Activated T-cell treated with anti-CD3 and anti-CD28 coated beads, Interleukin-2, amount 50 U/mL, for 48 hours (primary cell): ENCODE measurements at places on chromosomes 2 and 18.

DNA sequence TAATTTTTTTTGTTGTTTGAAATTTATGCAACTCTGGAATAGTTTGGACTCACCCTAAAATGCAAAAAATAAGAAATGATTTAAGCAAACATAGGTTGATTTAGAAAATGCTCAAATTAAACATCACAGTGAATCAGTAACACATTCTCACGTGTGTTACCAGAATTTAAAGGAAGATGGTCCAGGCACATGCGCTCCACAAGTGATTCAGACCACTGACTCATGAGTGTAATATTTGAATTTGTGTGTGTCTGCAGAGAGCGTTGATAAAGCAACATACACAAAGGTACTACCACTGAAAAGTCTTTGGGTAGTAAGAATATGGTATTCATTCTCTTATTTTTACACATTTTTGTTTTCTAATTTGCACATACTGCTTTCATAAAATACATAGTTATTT is 7.9 kb downstream of the SS18 start:
- DNase-seq = no peak

DNA sequence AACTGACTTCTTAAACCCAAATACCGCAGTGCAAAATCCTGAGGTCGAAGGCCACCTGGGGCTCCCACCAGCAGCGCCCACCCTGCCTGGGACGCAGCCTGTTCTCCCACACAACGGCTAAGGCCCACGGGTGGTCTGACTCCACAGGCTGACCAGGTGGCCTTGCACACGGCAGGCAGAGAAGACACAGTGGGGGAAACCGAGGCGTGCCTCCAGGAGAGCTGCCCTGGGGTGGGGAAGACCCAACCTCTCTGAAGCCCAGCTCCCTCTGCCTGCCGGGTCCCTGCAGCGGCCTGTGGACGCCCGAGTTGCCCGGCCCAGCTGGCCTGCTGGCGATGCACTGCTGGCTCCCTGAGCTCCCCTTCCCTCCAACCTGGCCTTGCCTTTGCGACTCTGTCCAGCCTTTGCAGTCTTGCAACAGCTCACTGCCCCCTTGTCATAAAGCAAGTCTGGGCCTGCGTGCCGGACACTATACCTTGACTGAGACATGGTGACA is 9.7 kb upstream of the SEMA4C start:
- no peak for DNase-seq

- DNase-seq = no peak
Observed at GRCh38 chr2:34161549-34161948, 562.5 kb upstream of the FAM98A start.

GRCh38 chr2:130791617-130791939 is 36.2 kb downstream of the AMER3 start:
- DNase-seq = no peak

DNA sequence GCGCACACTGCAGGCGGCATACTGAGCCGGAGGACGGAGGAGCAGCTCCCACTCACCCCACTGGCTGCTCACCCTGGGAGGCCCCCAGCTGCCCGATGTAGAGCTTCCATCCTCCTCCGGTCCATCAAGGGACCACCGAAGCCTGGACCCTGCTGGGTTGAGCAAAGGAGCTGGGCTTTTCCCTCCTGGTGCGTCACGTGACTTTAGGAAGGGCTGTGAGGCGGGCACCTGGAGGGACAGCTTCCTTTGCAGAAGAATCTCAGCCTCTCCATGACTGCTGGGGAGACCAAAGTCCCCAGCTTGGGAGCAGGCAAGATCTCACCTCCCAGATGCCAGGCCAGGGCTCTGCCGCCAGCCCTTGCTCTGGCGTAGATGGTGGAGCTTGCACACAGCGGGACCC is 102.7 kb downstream of the TWIST2 start:
- no peak for DNase-seq

DNA sequence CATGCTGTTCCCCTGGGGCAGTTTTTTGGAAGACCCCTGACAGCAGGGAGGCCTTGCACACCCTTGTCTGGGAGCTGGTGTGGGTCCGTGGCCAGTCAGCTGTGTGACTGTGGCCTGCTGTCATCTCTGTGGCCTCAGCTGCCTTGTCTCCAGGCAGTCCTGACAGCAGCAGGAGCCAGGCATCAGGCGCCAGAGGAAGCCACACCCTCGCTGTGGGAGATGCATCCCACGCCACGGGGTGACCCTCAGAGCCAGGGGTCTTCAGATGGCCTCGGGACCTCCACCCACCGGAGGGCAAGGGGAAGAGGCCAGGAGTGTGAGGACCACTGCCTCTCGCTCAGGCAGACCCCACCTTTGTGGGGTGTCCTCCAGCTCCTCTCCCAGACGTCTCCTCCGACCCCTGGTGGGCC is 5.0 kb downstream of the BOK start:
- DNase-seq = no peak

GRCh38 chr2:98478088-98478551 is 33.5 kb downstream of the INPP4A start:
- no peak for DNase-seq

DNA sequence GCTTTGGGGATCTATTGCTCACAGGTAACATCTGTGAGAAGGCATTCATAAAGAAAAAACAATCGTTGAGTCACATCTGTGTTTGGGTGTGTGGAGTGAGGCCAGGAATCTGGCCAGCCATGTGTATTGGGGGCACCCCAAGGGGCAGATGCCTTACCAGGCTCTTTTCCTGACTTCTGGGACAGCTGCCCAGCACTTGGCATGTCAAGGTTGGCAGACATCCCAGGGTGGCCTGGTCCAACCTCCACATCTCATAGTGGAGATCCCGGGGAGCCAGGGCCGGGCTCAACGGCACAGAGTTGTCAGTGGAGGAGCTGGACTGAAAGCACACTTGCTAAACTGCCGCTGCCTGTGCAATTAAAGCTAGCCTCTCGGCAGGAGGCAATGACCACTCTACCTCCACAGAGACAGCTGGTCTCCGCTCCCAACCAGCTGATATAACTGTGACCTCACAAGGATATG is 75.3 kb upstream of the MGAT4A start:
- no peak for DNase-seq

DNA sequence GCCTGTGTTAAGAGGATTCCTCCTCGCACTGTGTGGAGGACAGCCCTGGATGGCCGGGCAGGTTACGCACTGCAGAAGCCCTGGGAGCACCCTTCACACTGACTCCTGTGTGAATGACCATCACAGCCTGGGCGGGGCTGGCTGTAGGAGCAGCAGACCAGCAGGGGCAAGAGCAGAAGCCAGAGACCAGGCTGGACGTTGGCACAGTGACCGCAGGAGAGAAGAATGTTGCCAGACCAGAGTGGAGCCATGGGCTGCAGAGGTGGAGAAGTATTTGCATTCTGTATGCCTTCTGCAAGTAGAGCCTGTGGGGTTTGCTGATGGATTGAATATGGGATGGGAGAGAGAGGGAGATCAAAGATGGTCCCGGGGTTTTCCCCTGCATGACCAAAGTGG is 23.1 kb downstream of the LRRFIP1 start:
- no peak for DNase-seq

- DNase-seq = no peak
Observed at GRCh38 chr2:154623819-154624218, 74.7 kb upstream of the KCNJ3 start.

GRCh38 chr2:120546048-120546864 is 189.4 kb upstream of the GLI2 start:
- DNase-seq = no peak

GRCh38 chr2:191065785-191066184 is 51.8 kb upstream of the STAT1 start:
- no peak for DNase-seq

GRCh38 chr2:102669401-102669800 is 50.0 kb downstream of the SLC9A2 start:
- DNase-seq = no peak

- no peak for DNase-seq
Observed at GRCh38 chr2:120986898-120987650, 251.4 kb downstream of the GLI2 start.

- no peak for DNase-seq
Observed at GRCh38 chr2:234595829-234596228, 98.9 kb upstream of the ARL4C start.

GRCh38 chr2:117378653-117379052 is 435.8 kb upstream of the DDX18 start:
- no peak for DNase-seq

GRCh38 chr2:69721022-69721421 is 20.9 kb upstream of the ANXA4 start:
- no peak for DNase-seq

GRCh38 chr2:22282220-22282619 is 1102.8 kb upstream of the KLHL29 start:
- DNase-seq = no peak

- no peak for DNase-seq
Observed at GRCh38 chr2:86175828-86176227, 19.4 kb downstream of the IMMT start.

DNA sequence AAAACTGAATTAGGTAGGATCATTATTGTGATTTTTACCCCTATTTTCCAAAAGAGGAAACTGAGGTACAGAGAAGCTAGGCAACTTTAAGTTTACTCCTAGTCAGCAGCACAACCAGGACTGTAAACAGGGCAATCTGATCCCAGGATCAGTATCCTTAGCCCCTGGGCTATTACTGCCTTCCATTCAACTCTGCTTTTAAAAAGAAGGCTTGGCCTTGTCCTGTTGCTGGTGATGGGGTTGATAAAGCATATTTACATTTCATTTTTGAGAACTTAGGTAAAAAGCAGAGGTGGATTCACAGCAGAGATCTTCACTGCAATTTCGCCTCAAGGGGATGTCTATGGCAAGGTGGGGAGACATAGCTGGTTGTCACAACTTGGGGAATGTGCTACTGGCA is 148.5 kb downstream of the GALNT14 start:
- DNase-seq = no peak

- DNase-seq = peak; percentile 76
Observed at GRCh38 chr2:172465417-172466334, 38.3 kb downstream of the ITGA6 start.

DNA sequence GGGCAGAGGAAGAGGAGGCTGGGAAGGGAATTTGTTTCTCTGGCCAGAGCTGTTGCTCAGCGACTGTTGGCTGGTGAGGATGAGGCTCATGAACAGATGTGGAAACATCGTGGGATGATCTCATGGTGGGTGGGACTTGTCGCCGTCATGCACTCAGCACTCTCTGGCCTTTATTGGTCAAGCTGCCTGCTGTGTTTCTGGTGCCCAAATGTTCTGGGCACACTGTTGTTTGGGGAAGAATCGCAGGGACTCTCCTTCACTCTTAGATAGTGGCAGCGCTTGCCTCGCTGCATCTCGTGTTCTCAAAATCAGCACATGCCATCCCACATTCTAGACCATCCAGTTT is 145.6 kb downstream of the AGAP1 start:
- no peak for DNase-seq

DNA sequence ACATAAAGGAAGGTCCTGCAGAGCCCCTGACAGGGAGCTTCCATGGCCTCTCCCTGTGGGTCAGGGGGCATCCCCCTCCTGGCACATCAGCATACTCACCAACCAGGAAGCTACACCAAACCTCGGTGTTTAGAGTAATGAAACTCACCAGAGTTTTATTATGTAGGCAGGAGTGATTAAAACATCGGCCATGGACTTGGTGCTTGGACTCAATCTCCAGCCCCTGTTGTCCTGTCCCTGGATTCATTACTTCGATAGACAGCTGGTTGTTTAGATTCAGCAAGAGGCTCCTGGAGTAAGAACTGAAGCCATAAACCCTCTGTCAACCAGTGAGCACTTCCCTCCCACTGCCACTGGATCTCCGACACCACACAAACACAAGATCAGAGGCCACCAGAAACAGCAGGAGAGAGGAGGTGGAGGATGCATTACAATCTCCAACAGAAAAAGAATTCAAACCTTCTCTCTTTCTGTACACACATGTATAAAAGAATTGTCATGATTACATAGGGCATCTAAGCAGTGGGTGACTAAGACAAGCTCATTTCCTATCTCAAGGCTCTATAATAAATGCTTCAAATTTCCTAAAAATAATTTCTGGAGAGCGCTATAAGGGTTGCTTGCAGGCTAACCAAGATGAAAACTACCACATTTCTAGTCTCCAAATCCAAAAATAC is 27.2 kb downstream of the TBC1D8 start:
- no peak for DNase-seq

GRCh38 chr2:71889759-71890684 is 257.6 kb downstream of the CYP26B1 start:
- no peak for DNase-seq

DNA sequence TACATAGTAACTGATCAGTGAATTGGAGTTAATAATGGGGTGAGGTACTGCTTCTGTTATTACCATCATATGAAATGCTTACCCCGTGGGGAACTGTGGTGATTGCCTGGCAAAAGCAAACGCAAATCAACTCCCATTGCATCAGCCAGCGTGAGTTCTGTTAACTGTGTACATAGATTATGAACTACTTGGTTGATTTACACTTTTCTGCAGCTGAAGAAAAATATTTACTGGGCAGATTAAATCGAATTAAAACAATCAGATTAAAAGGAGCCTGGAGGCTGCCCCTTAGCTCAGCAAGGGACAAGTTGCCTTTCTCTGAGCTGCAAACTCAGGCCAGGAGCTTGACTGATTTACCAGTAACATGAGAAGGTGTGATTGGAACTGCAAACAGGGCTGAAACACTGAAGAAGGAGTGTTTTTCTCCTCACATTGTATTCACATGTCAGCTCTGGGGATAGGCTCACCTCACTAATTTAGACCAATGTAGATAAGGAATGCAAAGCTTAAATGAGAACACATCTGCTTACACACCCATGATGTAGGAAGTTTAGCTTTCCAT is 220.1 kb downstream of the OSR1 start:
- DNase-seq = no peak

- DNase-seq = no peak
Observed at GRCh38 chr2:99469394-99469793, 20.4 kb downstream of the REV1 start.

- no peak for DNase-seq
Observed at GRCh38 chr2:159298967-159299366, 12.5 kb upstream of the WDSUB1 start.

DNA sequence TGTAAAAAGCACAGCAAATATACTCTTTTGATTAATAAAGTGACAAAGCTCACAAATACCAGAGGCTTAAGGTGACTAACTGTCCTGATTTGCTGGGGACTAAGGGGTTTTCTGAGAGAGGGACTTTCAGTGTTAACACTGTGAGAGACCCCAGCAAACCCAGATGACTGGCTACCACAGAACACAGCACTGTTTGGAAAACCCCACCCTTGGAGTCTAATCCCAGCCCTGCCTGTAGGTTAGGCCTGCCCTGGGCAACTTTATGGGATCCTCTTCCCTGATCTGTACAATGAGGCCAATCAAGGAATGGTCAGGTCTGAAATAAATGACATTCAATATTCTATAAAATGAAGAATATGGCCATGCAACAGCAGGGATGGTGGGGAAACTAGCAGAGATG is 30.5 kb upstream of the CTAGE1 start:
- DNase-seq = no peak

DNA sequence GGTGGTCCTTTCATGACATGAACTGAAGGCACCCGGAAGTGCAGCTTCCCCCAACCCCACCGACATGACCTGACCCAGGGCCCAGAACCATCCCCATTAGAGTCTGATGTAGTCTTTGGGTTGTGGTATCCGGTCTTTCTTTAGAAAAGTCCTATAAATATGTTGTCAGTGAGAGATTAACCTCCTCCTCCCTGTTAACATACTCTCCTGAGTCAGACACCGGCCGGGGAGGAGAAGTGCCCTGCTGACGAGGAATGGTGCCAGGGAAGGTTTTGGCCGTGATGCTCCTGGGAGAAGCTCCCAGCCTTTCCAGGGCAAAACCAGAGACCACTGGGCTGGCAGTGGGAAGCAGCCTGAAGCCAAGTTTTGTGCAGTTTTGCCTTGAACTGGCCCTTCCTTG is 109.0 kb downstream of the LAMA3 start:
- DNase-seq = no peak
